Panc1 (cell line): ENCODE measurements at places on chromosomes 7 and 10. TPM values are rescaled to one million over a fixed set of nuclear protein-coding genes. Genes with fewer than 3 reads are reported as not detected.
A peak's percentile ranks its signal among the peaks of the same experiment; 100 is the strongest.

DNA sequence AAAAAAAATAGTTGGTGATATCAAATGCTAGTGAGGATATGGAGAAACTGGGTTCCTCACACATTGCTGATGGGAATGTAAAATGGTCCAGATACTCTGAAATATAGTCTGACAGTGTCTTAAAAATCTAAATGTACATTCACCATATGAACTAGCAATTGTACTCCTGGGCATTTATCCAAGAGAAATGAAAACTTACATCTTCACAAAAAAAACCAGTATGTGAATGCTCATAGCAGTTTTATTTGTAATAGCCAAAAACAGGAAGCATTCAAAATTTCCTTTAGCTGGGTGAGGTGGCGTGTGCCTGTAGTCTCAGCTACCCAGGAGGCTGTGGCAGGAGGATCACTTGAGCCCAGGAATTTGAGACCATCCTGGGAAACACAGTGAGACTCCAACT is 2.1 kb upstream of the SSC4D start:
- DNase-seq = no peak

GRCh38 chr7:155756322-155756721 is 55.9 kb downstream of the SHH start:
- no peak for DNase-seq

- no peak for DNase-seq
These were observed 569 bp downstream of the SLC26A5 start for GRCh38 chr7:103445228-103446048.

DNA sequence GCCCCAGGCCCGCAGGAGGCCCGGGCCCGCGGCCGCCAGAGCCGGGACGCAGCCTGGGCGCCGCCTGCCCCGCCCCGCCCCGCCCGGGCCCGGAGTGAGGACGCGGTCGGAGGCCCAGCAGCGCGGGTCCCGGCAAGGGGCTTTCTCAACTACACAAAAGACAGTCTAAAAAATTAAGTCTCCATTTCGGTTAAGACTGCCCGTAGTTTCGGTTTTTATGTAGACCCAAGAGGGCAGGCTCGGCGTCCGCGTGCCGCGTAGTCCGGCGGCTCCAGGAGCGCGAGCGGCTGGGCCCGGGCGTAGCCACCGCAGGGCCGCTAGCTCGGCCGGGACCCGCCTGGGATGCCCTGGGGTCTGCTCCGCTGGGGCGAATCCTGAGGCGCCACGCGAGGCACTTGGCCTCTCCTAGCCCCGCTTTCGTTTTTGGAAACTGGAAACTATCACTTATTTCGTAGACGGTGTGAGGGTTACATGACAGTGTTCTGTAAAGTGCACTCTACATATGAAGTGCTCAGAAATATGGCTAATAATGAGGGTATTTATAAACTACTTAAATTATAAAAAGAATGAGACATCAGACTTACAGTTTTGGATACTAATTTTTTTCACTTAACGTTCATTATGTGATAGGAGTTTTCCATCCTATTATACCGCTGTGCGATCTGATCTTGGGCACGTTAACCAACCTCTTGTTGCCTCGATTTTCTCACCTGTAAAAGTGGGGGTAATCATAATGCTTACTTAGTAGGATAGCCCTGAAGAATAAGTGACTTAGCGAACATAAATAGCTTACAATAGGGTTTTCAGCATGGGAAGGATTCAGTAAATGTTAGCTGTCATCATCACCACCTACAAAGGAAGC is 573 bp downstream of the BLVRA start:
- no peak for DNase-seq

GRCh38 chr7:155506854-155507337 is 39.5 kb downstream of the CNPY1 start:
- DNase-seq = no peak

DNA sequence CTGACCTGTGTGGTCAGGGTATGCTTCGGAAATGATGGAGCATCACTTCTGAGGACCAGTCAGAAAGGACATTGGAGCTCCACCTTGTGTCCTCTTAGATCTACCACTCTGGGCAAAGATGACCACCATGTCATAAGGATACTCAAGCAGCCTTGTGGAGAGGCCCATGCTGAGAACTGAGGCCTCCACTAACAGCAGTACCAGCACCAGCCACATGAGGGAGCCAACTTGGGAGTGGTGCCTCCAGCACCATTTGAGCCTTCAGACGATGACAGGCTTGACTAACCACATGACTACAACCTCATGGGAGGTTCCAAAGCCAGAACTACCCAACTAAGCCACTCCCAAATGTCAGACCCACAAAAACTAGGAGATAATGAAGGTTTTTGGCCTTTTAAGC is 116.0 kb downstream of the NPTX2 start:
- DNase-seq = peak; percentile 25

DNA sequence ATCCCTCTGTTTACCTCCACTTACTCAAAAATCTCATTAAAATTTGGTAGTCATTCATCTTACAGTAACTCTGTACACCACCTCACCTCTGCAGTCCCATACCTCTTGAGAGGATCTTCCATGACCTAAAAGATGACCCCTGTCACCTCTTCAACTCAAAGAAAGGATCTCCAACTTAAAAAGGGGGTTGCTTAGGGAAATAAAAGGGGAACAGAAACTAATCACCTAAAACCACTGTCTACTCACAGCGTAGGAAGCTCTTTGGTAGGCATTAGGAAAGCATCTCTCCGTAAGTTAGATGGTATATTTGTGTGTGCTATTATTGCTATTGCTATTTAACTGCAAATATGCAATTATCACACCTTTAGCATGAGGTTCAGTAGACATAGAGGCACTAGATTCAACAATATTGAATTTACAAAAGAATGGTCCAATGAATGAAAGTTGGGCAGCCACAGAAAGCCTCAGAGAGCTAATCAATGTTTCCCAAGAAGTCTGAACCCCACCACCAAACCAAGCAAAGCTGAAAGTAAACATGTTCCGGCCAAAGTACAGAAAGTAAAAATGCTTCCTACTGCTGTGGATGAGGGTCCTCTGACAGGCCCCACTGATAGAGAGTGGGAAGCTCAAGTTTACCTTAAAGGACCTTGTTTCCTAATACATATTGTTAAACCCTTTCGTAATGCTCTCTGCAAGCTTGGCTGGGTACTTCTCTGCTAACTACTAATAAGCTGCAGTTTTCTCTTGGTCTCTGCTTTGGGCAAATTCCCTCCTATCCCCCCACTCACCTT is 105.8 kb downstream of the GRM8 start:
- DNase-seq = no peak

DNA sequence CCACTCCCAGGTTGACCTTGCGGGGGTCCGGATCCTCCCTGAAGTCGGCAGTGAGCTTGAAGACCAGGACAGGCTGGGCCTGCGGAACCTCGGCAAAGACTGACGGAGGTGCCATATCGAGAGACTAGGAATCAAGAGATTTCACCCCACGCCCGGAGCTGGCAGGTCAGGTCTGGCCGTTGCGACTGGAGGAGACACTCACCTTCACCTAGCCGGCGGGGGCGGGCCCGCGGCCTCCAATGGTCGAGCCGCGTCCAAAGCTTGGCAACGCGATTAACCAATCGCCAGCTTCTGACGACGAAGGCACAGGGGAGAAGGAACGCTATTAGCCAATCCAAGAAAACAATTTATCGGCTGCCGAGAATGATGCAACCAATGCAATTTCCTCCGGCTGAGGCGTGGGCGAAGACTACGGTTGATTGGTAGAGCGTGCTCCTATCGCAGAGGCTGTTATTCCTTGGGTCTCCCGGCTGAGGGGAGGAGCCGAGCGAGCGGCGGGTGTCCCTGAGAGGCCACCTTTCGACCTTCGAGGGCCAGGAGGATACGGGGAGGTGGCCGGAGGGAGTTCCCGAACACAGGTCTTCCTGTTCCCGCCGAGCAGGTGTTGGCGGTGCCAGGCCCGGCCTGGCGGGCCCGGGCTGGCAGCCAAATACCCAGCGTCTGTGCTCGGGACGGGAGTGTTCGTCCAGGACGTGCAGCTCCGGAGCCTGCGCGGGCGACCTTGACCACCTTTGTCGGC is at the start of gene GOT1:
TSS of gene GOT1 (minus strand) at position 174 of the 739 bp plus-strand sequence. CDS start at position 115, 59 bp downstream.
- peak; percentile 99 for DNase-seq

GRCh38 chr10:30124704-30125103 is 65.3 kb upstream of the JCAD start:
- DNase-seq = no peak

DNA sequence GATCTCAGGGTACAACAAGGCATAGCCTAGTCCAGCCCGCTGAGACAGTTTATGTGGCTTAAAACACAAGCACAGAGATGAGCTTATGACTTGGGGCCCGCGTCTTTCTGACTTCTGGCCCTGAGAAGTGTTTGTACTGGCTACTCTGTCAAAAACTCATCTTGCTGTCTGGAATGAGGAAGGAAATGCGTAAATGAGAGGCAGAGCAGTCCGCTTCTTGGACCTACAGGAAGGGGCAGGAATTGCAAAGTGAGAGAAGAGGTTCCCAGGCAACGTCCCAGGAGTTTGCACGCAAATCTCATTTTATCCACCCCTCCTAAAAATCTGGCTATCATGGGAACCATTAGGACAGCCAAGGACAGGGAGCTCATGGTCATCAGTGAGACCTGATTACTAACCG is 5.5 kb downstream of the ANXA11 start:
- DNase-seq = no peak

The ADAM12 gene
- total RNA-seq = 0.10 TPM

The SLC16A9 gene
- total RNA-seq = 0.13 TPM

The ACHE gene
- 10.4 TPM for total RNA-seq

The AUTS2 gene
- total RNA-seq = 2.5 TPM

The ASB10 gene
- not detected for total RNA-seq

The CYP2C8 gene
- 0.26 TPM for total RNA-seq

The VGF gene
- total RNA-seq = 4.4 TPM
